ENCODE measurements at places on chromosomes 7 and 10. TPM values are rescaled to one million over a fixed set of nuclear protein-coding genes. Genes with fewer than 3 reads are reported as not detected.

The MEST gene
- total RNA-seq = 65.6 TPM

The CAV2 gene
- total RNA-seq = 25.7 TPM

GRCh38 chr10:113320211-113320610 is 232.6 kb upstream of the HABP2 start:
- DNase-seq = no peak

GRCh38 chr7:146943483-146943882 is 826.9 kb downstream of the CNTNAP2 start:
- DNase-seq = no peak

The AGAP3 gene
- total RNA-seq = 92.9 TPM

- no peak for DNase-seq
These were observed 32.7 kb upstream of the PRSS1 start for GRCh38 chr7:142716596-142716995.

DNA sequence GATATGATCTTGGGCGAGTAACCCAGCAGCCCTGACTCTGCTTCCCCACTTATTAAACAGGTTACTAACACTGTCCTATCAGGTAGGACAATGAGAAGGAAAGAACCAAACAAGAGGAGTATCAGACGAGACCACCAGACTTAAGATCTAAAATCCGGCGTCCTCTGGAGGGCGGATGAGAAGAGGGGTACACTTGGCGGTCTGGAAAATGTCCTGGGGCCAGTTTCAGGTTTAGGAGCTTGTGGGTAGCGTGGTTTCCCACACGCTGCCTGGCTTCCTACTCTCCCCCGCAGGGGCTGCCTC is 635 bp downstream of the ZNF32 start:
- no peak for DNase-seq

Measured in frontal cortex (tissue), 4 donors.